ENCODE measurements at places on chromosomes 4 and X.
A peak's percentile ranks its signal among the peaks of the same experiment; 100 is the strongest.

DNA sequence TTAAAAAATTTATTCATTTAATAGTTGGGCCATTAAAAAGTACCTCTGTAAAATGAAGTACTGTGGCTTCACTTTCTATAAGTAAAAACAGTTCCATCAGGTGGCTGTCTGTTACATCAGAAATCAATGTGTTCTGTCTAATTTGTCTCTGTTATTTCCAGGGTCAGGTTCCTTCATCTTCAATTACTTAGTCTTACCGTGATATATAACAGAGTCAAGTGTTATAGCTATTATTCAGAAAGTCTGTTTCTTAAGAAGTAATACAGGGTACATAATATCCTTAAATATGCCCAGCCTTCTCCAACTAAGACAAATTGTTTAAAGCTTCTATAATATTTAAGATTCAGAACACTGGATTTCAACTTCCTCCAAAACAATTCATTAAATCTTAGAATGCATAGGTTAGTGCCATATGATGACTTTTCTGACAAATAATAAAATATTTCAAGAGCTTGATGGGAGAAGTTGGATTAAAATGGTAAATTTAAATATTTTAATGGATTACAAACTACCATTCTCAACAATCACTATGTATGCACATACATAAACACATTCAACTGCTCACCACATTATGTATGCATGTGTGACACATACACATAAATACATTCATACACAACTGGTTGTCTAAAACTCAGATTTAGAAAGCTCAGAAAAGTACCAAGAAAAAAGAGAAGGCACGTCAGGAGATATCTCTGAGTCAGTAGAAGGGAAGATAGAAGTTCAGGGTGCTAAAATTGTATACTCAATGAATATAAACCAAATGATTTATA lies 268.5 kb downstream of the PRDM5 start:
- no peak for DNase-seq

- DNase-seq = no peak
Measured at GRCh38 chr4:88828842-88829571, 131.4 kb upstream of the NAP1L5 start.

DNA sequence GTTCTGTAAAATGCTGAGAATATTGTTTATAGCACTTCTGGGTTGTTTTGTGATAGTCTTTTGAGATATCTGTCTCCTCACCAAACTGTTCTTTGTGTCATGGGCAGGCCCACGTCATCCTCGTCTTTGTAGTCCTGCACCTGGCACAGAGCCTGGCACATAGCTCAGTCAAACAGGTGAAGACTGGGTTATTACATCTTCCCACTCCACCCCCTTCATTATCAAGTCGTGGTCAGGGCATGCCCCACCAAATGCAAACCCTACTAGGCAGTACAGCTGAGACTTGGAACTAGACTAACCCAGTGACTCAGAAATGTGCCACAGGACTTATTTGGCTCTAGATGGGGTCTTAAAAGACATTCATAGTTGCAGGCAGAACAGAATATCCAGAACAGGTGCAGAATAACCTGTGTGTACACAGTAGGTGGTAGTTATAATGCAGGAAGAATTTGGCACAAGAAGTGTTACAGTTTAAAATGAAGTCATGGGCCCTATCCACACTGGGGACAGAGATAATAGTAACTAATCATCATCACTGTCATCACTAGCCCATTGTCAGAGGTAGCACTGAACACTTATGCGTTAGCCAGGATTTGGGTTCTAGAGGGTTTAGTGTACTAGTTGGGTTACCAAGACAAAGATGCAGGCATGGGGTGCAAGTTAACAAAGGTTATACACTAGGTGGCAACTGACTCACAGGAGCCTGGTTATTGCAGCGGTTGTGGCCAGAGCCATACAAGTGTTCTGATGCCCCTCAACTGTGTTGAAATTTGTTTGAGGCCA lies 74.9 kb downstream of the TBL1X start:
- DNase-seq = no peak

DNA sequence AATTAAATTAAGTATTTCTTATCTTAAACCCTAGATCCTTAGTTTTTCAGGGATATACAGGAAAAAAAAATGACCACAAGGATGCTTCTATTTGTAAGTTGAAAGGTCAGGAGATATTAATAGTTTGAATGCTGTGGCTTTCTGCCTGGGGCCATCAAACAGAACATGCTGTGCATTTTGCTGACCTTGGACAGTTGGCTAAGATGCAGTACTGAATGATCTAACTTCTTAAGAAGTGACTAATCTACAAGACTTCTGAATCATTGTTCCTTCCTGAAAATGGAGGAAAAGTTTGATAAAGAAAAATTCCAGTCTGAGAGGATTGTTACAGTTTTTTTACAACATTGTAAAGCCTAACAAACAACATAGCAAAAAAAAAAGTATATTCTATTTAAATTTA lies 237.8 kb upstream of the JADE1 start:
- peak; percentile 33 for DNase-seq

Measured in heart right ventricle (tissue), 16 donors.